ENCODE measurements at places on chromosomes 2 and 18. TPM values are rescaled to one million over a fixed set of nuclear protein-coding genes. Genes with fewer than 3 reads are reported as not detected.

The HTR2B gene
- not detected for total RNA-seq

The SFXN5 gene
- total RNA-seq: 7.5 TPM

The CPLX4 gene
- total RNA-seq: 0.24 TPM

The EML6 gene
- total RNA-seq: 0.48 TPM

The LYPD6 gene
- 1.7 TPM for total RNA-seq
